Kidney (tissue), 22 donors: ENCODE measurements at places on chromosomes 7 and 10. TPM values are rescaled to one million over a fixed set of nuclear protein-coding genes. Genes with fewer than 3 reads are reported as not detected.

GRCh38 chr10:50883629-50884028, 1.8 kb downstream of the A1CF start:
- H3K27ac ChIP-seq, result no peak overlapping the region
- H3K36me3 ChIP-seq, result no peaks in the 10 kb centered on the region
- no peak overlapping the region for H3K4me3 ChIP-seq
- no peaks in the 10 kb centered on the region for H3K27me3 ChIP-seq

DNA sequence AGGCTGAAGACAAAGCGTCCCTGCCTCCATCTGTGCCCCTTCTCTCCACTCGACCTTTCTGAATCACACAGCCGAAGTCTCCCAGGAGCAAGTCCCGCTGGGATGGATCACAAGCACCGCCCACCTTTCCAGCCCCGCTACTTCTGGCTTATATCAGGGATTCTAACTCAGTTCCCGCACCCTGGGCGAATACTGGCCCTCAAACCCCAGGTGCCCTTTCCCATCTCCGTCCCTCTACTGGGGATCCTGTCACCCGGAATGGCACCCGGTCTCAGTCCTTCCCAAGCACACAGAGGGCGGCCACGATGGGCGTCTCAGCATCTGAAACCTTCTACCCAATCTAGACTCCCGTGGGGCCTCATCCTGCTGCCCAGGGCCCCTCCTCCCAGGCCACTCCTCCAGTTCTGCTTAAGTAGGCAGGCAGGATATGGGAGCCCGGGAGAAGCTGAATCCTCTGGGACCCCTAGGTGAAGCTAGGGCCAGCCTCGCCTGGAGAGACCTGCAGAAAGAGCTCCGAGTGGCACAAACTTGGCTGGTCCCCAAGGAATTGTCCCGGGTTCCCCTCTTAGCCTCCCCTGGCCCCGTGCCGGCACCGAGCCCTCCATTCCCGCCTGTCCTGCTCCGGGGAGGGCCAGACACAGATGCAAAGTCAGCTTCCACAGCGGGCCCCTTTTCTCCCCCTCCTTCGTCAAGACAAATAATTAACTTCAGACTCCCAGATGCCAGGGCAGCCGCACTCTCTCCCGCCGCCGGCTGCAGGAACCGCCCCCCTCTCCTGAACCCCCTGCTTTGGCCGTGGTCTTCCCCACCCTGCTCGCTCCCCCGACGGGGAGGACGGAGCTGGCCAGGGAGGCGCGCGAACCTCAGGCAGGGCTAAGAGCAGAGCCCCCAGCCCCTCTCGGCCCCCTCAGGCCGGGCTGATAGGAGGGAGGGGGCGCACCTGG, 612 bp downstream of the KCP start:
- H3K4me1 ChIP-seq, result no peaks in the 10 kb centered on the region
- no peaks in the 10 kb centered on the region for H3K27me3 ChIP-seq
- peaks cover 4% of the 10 kb centered on the region for H3K36me3 ChIP-seq
- H3K27ac ChIP-seq, result peak overlapping the region; percentile 85
- peak overlapping the region; percentile 49 for H3K4me3 ChIP-seq
- DNase-seq, result peak; percentile 89

Gene EBLN1
- total RNA-seq, result not detected

- DNase-seq, result no peak
- no peak overlapping the region for H3K4me3 ChIP-seq
- H3K27me3 ChIP-seq, result no peaks in the 10 kb centered on the region
- no peak overlapping the region for H3K27ac ChIP-seq
- no peaks in the 10 kb centered on the region for H3K36me3 ChIP-seq
These were observed 2.4 kb downstream of the UCMA start for GRCh38 chr10:13231808-13232207.

DNA sequence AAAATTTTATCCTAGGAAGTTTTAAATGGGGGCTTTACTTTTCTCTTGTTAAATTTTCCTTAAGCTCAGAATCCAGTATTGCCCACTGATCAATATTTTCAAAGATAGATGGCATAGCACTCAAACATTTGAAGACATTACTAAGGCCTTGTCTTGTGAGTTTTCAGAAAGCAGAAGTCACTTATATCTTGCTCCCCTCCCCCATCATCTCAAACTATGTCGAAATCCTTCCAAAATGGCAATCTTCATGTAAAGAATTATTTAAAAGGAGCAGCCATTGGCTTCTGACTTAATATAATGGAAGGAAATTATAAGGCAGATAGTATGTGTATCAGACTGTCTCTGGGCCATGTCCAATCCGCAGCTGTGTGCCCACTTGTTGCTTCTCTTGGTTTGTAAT, 553.5 kb upstream of the C7orf33 start:
- H3K36me3 ChIP-seq, result no peaks in the 10 kb centered on the region
- DNase-seq, result no peak
- H3K4me3 ChIP-seq, result no peak overlapping the region
- no peaks in the 10 kb centered on the region for H3K4me1 ChIP-seq
- H3K27ac ChIP-seq, result no peak overlapping the region

- no peaks in the 10 kb centered on the region for H3K36me3 ChIP-seq
- no peak for DNase-seq
- H3K4me1 ChIP-seq, result peaks cover 6% of the 10 kb centered on the region
- no peak overlapping the region for H3K27ac ChIP-seq
- no peaks in the 10 kb centered on the region for H3K27me3 ChIP-seq
- H3K4me3 ChIP-seq, result no peak overlapping the region
These were observed 62.7 kb downstream of the ENTPD1 start for GRCh38 chr10:95818668-95819067.

GRCh38 chr7:44305564-44306507, 19.6 kb downstream of the CAMK2B start:
- H3K27ac ChIP-seq, result no peak overlapping the region
- peak; percentile 38 for DNase-seq
- H3K27me3 ChIP-seq, result no peaks in the 10 kb centered on the region

- no peaks in the 10 kb centered on the region for H3K36me3 ChIP-seq
- no peaks in the 10 kb centered on the region for H3K27me3 ChIP-seq
- no peak for DNase-seq
- H3K27ac ChIP-seq, result no peak overlapping the region
- H3K4me3 ChIP-seq, result no peak overlapping the region
- H3K4me1 ChIP-seq, result no peaks in the 10 kb centered on the region
These were observed 9.1 kb downstream of the TRPV6 start for GRCh38 chr7:142876236-142876960.
